ENCODE measurements at places on chromosomes 13 and 19.

GRCh38 chr13:21594715-21595545 is 9.0 kb downstream of the MICU2 start:
- no peak for DNase-seq

DNA sequence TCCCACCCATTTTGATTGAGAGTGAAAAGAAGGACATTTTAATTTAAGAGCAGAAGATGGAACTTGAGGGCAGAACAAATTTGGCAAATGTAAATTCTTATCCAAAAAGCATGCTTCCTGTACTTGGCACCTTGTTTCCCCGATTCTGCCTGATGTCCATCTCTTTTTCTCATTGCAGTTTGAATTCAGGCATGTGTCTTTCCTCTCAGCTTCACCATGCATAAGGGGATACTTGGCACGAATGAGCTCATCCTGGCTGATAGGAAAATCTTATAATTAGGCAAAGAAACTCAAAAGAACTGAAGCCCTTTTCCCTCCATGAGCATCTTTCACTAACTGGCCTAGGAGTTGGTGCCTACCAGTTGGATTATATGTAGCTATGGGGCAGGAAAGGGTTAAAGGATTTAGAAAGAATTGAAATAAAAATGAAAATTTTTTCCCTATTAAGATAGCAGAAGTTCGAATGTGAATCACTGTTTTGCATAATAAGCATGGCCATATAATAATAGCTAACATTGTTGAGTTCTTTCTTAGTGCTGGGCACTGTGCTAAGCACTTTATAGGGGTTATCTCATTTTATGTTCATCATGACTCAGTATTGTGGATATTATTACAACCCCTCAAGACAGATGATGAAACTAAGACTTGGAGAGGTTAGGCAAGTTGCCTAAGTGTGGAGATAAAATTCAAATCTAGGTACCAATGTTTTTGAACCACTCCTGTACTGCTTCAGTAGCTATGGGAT is 386.6 kb downstream of the KCNRG start:
- no peak for DNase-seq

GRCh38 chr19:39181500-39182173 is 15.1 kb upstream of the NCCRP1 start:
- DNase-seq, result no peak

- DNase-seq, result no peak
These were observed 83.1 kb downstream of the ALOX5AP start for GRCh38 chr13:30818323-30818960.

DNA sequence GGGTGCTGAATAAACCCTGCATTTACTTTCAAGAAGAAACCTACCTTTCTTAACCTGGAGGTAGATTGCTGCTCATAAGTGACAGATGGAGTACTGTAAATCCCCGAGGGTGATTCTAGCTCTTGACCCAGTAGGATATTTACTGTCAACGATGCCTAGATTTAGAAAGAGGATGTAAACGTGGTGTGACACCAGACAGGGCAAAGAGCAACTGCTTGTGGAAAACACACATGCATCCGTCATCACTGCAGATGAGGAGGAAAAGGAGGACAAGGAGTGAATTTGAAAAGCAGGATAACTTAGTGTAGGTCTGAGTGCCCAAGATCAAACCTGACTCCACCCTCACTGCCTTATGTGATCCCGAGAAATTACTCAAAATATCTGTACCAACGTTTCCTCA is 9.8 kb upstream of the CLN5 start:
- DNase-seq, result no peak

DNA sequence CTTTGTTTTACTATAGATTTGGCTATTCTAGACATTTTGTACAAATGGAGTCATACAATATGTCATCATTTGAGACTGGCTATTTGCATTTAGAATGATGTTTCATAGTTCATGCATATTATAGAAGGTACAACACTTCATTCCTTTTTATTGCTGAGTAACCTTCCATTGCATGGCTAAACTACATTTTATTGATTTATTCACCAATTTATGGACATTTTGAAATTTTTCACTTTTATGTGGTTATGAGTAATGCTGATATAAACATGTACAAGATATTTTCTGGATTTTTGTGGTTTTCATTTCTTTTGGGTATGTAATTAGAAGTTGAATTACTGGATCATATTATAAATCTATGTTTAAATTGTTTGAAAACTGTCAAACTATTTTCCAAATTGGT is 710.3 kb upstream of the SLITRK5 start:
- no peak for DNase-seq

GRCh38 chr13:99282264-99283231 is 24.4 kb upstream of the GPR18 start:
- no peak for DNase-seq

- DNase-seq, result no peak
These were observed 8.9 kb upstream of the AMER2 start for GRCh38 chr13:25180775-25181537.

DNA sequence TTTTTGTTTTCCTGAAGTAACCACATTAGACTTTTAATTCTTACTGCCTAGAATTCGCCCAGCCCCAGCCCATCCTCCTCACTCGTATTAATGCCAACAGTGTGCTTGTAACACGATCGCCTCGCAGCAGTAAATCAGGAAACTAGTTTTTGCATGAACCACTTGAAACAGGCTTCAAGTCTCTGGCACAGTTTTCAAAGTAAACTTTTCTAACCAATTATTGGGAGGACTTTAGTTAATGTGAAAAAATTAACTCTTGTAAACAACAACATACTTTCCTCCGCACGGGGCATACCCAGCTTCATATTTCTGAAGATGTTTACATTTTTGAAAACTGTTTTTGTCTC is 39.2 kb downstream of the TNFRSF19 start:
- no peak for DNase-seq

DNA sequence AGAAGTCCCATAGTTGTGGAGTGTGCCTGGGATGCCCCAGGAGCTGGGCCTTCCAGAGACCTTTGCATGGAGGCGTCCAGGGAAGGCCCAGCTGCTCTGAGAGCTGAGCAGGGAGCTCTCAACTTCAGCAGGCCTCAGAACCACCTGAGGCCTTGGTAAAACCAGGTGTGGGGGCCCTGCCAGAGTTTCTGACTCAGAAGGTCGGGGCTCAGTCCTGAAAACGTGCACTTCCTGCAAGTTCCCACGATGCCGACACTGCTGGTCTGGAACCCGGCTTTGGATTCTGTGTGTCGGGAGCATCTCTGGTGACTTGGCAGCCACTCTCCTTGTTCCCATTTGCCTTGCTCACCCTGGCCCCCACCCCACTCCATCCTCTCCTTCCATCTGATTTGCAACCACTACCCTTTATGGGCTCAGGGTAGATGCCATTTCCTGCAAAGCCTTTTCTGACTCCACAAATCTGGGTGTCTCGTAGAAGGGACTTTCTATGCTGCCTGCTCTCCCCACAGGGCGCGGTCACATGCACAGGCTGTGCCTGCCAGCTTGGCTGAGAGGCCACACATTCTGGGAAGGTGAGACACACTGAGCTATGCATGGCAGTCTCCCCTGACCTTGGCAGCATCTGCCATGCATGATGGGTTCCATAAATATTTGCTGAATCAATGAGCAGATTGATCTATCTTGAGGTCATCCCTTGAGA is 244.7 kb downstream of the COL4A1 start:
- no peak for DNase-seq

DNA sequence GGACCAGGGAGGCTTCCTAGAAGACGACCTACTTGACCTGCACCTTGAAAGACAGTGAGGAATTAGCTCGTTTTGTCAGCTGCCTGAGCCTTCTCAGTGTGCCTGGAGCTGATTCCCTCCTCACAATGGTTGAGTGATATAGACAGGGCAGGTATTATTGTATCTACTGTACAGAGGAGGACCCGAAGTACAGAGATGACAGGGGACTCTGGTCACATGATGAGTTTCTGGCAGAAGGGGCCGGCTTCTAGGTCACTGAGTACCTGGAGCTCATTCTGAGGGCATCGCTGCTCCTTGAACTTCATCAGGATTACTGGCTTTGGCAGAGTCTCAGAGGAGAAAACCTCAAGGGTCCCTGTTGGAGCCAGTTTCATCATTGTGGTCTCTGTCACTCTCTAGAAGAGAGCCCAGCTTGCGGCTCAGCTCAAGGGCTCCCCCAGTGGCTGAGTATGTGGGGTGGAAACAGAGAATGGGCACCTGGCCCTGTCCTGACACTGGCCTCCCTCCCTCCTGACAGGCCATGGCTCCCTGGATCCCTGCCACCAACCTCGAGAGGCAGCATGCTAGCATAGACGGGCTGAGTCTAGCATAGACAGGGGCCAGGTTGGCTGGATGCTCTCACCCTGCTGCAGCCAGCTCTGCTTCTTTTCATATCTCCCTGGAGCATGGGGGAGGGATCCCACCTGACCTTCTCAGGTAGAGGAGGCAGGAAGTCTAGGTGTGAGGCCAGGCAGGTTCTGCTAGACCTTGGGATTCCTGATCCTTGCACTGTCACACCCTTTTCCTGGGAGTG is 38.7 kb downstream of the NFIX start:
- no peak for DNase-seq

DNA sequence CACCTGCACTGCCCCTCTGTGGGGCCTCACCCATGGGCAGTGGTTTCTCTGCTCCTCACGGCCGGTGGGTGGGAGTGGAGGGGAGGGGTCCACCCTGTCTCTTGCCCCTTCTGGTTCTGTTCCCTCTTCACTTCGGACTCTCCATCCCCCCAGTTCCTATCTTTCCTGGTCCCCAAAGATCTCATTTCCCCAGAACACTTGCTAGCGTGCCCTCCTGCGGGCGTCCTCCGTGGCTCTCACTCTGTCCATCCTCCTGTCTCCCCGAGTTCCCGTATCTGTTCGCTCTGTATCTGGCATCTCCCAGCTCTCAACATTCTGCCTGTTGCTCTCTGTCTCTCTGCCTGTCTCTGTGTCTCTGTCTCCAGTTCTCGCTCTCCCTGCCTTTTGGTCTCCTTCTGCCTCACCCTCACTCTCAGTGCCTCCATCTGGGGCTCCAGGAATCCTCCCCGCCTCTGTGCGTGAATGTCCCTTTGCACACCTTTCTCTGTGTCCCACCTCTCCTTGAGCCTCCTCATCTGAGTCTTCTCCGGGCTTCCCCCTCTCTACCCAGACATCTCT is 363 bp downstream of the SPIB start:
- no peak for DNase-seq

GRCh38 chr19:51702103-51702824 is 9.1 kb downstream of the SPACA6 start:
- DNase-seq, result no peak

- DNase-seq, result no peak
These were observed 8.8 kb downstream of the STAP2 start for GRCh38 chr19:4329858-4330257.

DNA sequence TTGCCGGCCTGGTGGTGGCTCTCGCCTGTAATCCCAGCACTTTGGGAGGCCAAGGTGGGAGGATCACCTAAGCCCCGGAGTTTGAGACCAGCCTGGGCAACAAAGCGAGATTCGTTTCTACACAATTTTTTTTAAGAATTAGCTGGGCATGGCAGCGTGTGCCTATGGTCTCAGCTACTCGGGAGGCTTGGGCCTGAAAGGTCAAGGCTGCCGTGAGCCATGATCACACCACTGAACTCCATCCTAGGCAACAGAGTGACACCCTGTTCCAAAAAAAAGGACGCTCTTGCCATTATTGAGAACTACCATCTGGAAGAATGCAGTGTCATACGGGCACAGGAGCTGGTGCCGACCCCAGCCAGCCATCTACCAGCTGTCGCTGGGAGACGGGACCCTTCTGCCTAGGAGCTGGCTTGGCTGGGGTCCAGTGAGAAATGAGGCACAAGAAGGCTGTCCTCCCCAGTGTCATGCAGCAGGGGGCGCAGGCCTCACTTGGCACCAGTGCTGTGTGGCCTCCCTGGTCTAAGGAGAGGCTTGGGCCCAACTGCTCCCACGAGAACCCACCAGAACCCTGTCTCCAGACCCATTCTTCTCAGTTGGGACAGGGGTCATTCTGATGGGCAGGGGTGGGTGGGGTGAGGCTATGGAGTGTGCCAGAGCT is 12.2 kb upstream of the RELB start:
- DNase-seq, result no peak

DNA sequence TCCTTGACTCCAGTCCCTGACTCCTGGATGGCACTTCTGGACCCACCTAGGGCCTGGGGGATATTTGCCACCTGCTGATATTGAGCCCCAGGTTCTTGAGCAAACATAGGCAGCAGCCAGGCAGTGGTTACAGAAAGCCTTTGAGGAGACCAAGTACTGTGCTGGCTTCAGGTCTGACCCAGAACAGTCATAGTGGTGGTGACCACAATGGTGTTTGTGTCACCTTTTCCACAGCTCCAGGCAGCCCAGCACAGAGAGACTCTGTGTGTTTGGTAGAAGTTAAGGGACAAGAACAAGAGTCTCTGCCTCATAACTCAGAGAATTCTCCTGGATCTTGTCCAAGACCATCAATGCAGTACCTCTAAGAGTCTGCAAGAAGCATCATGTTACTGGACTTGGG is 14.6 kb upstream of the CLC start:
- DNase-seq, result no peak

- DNase-seq, result no peak
These were observed 1.5 kb upstream of the RAD23A start for GRCh38 chr19:12944104-12944674.

- DNase-seq, result no peak
These were observed 114.3 kb downstream of the SIPA1L3 start for GRCh38 chr19:38021352-38021751.

DNA sequence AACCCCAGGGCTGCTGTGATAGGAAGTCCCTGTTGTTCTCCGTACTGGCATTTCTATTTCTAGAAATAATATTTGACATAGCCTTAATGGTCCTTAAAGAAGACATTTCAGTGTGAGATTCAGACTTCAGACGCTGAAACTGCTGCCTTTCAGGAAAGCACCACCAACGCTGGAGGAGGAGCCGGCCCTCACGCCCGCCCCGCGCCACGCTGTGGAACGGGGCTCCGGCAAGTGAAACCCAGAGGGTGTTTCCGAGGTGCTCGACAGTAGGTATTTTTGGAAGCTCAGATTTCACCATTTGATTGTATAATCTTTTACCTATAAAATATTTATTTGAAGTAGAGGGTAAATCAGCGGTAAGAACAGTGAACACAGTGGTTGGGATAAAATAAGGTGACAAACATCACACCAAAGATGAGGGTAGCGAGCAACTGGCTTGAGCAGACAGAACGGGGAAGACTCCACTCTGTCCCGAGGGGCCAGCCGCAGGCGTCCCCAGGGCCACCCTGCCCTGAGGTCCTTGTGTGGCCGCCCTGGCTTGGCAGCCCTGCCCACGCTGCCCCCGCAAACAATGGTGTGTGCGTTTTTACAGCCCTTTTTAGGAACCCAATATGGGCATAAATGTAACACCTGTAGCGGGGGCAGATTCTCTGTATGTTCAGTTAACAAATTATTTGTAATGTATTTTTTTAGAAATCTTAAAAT is 85.6 kb upstream of the MCF2L start:
- no peak for DNase-seq

GRCh38 chr19:58558066-58558622 is at the start of gene UBE2M:
UBE2M (minus strand) TSS chr19:58558611; CDS start chr19:58558381, 230 bp downstream.
- no peak for DNase-seq

DNA sequence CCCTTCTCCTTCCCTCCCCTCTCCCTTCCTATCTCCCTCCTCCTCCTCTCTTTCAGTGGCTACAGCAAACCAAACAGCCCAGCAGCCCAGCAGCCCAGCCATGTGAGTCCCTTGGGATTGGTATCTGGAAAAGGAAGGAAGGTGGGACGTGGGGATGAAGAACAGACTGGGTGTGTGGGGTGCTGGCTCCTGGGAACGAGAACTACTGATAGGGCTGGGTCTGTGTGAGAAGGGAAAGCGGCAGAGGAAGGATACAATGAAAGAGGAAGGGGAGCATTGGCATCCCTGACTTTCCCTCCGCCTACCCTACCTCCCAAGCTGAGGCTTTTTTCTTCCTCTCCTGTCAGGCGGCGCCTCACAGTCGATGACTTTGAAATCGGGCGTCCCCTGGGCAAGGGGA is 863 bp downstream of the AURKC start:
- no peak for DNase-seq

Data from esophagus squamous epithelium (tissue), 5 donors.